ENCODE measurements at places on chromosomes 1 and 21.

GRCh38 chr1:17886386-17886785 lies 131.3 kb downstream of the ACTL8 start:
- DNase-seq, result no peak

DNA sequence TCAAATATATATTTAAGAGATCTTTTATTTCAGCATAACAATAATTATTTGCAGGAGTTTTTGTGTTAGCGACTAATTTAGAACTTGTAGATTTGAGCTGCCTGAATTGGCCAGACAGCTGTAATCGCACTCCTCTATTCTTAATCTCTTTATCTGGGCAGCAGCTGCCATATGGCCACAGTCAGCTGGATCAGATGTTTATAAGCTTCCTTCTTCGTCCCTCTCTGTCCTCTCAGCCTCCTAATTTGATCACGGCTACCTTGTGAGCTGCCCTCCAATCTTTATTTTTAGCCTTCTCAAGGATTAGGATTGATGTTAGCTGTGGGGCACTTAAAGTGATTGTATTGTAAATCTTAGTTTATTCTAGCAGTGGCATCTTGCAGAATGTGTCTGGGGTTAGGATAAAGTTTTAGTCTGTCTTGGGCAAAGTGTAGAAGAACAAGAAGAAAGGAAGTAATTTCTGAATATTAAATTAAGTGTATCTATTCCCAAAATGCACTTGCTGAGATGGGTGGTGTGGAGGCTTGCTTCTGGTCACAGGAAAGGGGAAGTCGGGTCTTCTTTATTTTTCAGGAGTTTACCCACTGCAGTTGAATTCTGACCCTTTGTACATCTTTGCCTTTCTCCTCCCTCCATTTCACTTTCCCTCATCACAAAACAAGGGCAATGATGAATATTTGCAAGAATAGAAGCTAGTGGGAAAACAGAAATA lies 1.1 kb downstream of the ZBTB18 start:
- no peak for DNase-seq

- DNase-seq, result no peak
Observed at GRCh38 chr1:161915051-161915503, 108.6 kb downstream of the OLFML2B start.

- DNase-seq, result no peak
Observed at GRCh38 chr1:67162954-67163353, 3.3 kb upstream of the IL23R start.

GRCh38 chr1:54069791-54070170 lies 16.4 kb downstream of the TCEANC2 start:
- no peak for DNase-seq

DNA sequence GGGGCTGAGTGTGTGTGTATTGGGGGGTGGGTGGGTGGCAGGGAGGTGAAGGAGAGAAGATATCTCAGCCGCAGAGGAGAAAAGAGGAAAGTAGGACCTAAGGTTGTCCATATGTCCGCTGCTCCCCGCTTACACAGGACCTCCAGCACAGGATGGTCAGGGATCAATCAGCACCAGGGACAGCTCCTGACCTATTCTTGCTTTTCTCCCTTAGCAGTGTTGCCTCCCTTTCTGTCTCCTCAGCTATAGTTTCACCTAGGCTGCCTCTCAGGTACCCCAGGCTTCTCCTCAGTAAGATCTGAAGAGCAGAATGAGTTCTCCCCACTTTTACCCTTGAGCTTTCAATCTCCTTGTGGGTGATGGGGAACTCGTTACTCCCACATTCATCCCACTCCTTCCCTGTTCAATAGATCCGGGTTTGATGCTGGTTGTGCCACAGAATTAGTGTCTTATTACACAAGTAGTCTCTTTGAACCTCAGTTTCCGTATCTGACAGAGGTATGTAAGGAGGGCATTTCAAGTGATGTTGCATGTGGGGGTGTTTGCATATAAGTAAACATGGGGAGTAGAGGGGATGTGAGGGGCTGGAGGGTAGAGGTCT lies 1.4 kb upstream of the DPH2 start:
- no peak for DNase-seq

DNA sequence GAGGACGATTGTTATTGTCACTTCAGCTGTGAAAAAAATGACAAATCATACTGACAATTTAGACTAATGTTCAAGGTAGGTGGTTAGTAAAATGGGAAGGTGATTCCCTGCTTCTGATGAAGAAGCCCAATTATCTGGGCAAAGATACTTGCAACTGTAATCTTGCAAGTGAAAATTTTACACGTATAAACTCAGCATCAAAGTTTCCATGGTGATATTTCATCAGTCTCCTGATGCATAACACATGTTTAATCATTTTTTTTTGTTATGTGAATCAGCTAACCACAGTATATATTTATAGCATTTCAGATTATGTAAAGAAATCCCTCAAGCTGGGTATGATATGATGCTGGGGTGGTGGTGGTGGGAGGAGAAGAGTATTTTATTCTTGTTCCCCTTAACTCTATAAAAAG lies 16.4 kb upstream of the KCNK1 start:
- no peak for DNase-seq

- DNase-seq, result peak; percentile 30
Observed at GRCh38 chr1:229254910-229255541, 15.9 kb upstream of the RAB4A start.

- DNase-seq, result peak; percentile 5
Observed at GRCh38 chr1:180981596-180982387, 40.9 kb downstream of the STX6 start.

- DNase-seq, result no peak
Observed at GRCh38 chr1:82555501-82555900, 754.8 kb downstream of the ADGRL2 start.

DNA sequence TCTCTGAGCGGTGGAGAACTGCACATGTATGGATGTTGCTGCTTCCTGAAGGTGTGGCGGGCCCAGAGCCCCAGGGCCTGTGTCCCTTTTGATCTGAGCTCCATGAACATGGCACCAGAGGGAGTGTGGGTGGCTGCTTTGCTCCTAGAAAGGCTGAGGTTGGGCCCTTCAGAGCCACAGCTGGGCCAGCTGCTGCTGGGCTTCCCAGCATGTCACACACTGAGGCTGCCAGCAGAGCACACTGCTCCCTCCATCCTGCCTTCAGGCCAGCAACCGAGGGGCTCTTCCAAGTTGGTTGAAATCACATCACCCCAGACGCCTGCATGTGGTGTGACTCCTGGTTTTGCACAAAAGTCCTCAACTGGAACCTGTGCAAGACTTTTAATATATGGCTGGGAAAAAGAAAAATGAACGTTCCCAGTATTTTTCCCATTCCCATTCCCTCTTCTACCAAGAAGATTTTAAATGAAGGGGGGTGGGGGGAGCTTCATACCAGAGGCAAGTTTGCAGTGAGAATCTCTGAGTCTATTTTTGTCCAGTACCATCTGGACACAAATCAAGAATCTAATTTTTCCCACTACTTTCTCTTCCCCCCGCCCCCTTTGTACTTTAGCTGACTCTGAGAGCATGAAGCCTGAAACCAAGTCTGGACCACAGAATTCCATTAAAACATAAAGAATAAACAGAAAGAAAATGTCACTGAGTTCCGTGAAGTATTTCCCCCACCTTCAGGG lies 26.2 kb upstream of the NGF start:
- DNase-seq, result no peak

GRCh38 chr1:231266811-231267322 lies 25.9 kb downstream of the GNPAT start:
- DNase-seq, result no peak

DNA sequence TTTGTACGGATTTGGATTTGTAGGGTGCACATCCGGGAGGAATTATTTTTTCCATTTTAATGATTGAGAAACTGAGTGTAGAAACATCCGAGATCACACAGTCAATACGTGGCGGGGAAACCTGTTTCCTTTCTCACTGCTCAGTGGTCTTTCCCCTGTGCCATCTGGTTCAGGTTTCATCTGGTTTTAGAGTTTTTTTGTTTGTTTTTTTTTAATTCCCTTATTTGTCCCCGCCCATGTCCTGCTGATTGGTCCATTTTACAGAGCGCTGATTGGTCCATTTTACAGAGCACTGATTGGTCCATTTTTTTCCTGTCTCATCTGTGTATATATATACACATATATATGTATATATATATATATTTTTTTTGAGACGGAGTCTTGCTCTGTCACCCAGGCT lies 6.0 kb downstream of the TRPM2 start:
- DNase-seq, result no peak

DNA sequence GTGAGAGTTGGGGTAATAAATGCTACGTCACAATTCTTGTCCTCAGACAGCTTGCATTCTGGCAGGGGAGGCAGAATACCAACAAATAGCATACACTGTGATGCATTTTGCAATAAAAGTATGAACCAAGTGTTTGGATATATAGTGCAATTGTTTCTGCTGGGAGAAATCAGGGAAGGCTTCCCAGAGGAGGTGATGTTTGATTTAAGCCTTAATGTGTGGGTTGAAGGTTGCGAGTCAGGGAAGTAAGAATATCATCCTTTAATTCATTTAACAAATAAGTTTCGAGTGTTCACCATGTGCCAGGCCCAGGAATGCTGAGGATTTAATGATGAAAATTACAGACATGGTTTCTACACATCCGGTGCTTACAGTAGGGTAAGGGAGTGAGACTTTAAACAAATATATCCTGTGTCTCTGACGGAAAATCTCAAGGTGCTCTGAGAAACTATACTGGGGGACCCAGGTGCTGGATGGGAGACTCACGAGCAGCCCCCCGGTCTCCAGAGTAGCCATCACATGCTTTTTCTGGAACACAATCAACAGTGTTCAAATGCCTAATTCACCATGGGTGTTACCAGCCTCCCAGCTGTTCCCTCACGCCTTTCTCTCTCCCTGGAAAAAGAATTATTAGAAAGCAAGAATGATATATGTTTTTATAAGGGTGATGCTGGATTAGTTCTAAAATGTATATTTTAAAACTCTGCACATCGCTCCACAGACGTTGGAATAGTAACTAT lies 31.7 kb downstream of the RASSF5 start:
- no peak for DNase-seq

DNA sequence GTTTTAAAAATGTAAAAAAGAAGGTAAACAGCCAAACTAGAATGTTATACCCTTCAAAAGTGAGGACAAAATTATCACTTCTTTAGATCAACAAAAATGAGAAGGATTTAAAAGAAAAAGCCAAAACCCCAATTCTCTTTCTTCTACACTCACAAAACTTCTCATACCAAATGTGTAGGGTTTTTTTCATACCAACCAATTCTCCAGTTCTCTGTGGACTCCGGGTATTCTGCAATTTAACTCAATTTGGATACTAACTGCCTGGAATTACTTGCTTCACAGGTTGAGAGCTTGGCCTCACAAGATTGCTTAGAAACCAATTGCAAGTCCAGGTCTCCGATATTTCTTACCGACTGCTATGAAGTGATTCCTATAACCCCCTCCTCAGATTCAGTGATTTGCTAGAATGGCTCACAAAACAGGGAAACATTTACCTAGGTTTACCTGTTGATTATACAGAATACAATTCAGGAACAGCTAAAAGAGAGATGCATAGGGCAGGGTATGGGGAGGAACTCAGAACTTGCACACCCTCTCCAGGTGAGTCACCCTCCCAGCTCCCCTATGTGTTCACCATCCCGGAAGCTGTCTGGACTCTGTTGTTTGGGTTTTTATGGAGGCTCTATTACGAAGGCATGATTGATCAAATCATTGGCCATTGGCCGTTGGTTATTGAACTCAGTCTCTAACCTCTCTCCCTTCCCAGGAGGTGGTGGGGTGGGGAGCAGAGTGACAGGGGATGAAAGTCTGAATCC lies 67.1 kb downstream of the CAMTA1 start:
- DNase-seq, result no peak

DNA sequence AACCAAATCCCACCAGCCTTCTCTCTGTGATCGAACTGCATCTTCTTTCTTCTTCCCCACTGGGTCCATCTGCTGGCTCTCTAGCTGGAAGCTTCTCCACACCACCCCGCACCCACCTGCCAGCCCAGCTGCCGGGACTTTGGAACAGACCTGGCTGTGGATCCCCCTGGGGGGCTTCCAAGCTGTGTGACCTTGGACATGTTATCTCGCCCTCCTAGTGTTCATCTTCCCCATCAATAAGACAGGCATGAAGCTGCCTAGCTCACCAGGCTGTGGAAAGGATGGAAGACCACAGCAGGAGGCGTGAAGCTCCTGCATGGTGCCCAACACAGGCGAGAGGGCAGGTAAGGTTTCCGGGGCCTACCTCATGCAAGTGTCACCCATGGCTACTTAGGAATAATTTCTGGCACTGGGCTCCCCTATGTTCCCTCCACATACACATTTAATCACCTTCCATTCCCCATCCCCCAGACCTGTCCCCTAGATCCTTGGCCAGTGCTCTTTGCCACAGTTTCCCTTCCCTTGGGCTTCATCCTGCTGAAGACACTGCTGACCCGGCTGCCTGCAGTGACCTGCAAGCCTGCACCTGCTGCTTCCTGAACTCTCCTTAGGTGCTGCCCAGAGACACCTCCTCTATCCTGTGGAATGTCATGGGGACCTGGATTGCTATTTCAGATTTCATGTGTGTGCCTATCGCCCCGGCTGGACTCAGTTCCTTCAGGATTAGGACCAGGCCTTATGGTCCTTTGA lies 13.2 kb upstream of the C2CD2 start:
- no peak for DNase-seq

DNA sequence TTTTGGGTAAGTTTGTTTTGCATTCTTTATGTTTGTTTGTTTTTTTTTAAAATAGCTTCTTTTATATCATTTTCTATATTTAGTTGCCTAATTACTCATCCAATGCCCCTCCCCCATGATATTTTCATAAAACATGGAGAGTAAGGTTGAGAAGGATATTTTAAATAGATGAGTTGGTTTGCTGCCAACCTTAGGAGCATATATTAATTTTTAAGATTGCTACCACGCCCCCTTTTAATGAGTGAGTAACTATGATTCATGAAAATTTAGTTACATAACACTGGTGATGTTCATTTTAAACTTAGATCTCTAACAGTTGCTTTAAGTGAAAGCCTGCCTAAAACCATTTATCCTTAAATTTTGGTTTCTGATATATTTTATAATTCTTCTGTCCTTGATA lies 18.7 kb downstream of the TMEM50A start:
- no peak for DNase-seq

DNA sequence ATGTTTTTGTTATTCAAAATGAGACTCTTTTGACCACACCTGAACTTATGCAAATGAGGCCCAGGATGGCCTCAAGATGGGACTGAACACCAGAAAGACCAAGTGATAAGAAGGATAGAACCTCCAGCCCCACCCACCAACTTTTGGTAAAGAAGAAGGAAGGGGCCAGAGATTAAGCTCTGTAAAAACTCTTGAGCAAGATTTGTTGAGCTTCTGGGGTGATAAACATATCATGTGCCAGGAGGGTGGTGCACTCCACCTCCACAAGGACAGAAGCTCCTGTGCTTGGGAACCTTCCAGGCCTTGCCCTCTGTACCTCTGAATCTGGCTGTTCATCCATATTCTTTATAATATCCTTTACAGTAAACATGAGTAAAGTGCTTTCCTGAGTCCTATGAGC lies 5.3 kb downstream of the RSPH1 start:
- no peak for DNase-seq

GRCh38 chr1:165486663-165487062 lies 41.7 kb upstream of the RXRG start:
- DNase-seq, result no peak

Data from central memory CD4-positive, alpha-beta T cell (primary cell).